ENCODE measurements at places on chromosomes 5 and 9.

DNA sequence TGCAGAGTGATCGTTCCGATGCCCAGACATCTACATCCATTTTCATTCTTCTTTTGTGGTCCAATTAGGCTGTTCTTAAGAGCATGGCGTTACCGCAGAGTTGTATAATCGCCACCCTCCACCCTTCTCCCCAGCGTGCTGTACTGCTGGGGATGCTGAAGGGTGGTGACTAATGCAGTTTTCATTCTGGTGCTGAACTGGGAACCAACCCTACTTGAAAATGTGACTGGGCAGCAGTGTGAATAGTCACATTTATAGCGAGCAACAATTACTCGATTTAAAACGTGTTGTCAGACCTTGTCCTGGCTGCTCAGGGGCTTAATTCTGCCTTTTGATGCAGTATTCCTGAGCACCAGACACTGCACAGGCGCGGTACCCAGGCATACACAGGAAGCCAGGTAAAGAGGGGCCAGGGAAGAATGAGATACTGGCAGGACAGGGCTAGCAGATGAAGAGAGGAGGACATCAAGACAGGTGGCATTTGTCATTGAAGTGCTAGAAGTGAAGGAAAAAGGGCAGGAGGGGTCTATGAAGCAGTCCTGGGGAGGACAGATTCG, 719 bp upstream of the ISCA1 start:
- DNase-seq: no peak

DNA sequence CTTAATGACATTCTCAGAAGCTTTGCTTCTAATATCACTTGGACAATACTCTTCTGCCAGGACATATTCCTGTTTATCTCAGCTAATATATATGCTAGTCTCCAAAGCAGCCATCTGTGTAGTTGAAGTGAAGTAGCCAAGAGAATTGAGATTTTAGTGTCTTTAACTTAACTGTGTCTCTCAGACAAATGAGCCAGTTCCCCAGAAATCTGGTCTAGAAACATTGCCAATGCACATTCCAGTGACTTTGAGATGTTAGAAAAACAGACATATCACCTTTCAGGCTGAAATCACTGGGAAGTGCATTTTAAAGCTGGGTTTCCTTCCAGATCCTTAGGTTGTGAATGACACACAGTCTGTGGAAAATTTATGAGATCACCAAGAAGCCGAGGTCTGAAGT, 114.6 kb downstream of the MTX3 start:
- DNase-seq: no peak

DNA sequence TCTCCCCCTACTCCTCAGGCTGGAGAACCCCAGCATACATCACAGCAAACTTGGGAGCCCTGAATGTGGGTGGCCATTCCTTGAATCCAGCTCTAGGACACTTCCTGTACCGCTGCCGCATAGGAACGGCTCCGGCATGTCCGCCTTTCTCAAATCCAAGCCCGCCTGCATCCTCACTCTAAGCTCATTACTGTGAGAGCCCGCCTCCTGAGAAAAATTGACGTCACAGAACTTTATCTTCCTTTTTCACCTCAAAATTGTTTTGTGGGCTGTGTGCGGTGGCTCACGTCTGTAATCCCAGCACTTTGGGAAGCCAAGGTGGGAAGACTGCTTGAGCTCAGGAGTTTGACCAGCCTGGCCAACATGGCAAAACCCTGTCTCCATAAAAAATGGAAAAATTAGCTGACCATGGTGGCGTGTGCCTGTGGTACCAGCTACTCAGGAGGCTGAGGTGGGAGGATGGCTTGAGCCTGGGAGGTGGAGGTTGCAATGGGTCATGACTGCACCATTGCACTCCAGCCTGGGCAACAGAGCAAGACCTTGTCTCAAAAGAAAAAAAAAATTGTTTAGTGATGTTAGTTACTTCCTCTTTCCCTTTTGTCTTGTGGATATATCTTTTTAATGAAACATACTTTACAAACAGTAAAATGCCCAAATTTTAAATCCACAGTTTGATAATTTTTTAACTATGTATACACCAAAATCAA, 22.8 kb downstream of the RNF44 start:
- no peak for DNase-seq

- peak; percentile 21 for DNase-seq
Observed at GRCh38 chr9:91164724-91165520, 196.8 kb downstream of the AUH start.

GRCh38 chr5:32170303-32171151, 3.6 kb downstream of the GOLPH3 start:
- DNase-seq: no peak

DNA sequence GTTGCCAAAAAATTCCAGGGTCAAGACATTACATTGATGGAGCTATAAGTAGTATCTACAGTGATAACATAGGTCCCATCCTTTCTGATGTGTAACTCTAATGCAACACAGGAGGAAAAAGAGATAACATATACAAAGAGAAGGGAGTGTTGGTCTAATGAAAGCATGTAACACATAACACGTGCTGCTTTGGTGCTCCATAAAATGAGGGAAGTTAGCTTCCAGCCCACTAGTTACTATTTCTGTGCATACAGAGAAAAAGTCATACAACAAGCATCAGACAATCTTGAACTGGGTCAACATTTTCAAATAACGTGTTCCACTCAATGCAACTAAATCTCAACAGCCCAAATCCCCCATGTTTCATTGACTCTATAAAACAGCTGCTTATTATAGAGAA, 11.7 kb downstream of the MLLT3 start:
- no peak for DNase-seq

DNA sequence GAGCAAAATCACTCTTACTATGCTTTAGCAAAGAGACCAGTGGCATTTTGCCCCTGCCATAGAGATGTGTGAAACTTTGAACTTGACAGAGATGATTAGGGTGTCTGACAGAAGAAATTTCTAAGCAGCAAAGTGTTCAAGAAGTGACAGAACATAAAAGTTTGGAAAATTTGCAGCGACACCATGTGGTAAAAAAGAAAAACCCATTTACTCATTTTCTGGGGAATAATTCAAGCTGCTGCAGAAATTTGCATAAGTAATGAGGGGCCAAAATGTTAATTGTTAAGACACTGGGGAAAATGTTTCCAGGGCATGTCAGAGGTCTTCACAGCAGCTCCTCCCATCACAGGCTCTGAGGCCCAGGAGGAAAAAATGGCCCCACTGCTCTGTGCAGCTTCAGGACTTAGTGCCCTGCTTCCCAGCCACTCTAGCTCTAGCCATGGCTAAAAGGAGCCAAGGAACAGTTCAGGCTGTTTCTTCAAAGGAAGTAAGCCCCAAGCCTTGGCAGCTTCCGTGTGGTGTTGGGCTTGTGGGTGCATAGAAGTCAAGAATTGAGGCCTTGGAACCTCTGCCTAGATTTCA, 6.1 kb upstream of the AP3B1 start:
- no peak for DNase-seq

- DNase-seq: no peak
Observed at GRCh38 chr5:111950660-111951059, 193.7 kb upstream of the NREP start.

- no peak for DNase-seq
Observed at GRCh38 chr5:113266913-113267227, 167.9 kb downstream of the TSSK1B start.

DNA sequence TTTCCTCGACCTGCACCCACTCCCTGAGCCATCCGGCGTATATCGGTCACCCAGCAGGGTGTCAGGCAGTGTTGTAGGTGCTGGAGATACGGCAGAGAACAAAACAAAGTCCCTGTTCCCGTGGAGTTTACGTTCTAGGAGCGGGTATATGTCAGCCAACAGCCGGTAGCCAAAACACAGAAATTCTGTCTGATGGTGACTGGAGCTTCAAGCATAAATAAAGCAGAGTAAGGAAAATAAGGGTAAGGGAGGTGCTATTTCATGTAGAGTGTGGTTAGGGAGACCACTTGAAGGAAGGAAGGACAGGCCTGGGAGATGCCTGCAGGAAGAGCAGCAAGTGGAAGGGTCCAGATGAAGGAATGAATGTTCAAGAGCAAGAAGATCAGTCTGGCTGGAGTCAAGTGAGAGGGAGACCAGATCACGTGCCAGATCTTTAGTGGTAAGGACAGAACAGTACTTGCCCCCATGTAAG, 783 bp upstream of the ZFR start:
- DNase-seq: no peak

DNA sequence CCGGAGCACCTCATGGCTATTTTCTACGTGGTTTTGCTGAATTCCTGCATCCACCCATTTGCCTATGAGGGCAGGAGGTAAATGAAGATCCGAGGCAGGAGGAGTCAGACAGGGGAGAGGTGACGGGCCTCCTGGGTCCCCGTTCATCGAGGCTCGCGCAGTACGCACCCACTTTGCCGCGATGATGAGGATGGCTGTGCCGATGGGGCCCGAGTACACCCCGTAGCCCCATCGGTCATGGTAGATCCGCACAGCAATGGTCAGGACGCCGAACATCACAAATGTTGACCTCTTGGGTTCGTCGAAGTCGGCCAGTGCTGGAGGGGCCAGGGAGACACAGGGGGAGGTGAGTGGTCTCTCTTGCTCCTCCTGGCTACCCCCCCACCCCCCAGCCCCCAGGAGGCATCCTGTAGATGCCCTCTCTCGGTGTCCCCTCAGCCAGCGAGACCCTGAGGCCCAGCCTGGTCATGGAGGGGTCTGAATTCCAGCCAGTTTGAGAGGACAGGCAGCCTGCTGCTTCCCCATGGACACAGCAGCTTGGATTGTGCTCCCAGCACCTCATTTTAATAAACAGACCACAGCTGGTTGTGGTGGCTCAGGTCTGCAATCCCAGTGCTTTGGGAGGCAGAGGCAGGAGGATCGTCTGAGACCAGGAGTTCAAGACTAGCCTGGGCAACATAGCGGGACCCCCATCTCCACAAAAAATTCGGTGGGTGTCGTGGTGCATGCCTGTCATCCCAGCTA, 5.9 kb downstream of the MYMK start:
- DNase-seq: no peak

- no peak for DNase-seq
Observed at GRCh38 chr9:130199605-130200004, 27.4 kb downstream of the NCS1 start.

DNA sequence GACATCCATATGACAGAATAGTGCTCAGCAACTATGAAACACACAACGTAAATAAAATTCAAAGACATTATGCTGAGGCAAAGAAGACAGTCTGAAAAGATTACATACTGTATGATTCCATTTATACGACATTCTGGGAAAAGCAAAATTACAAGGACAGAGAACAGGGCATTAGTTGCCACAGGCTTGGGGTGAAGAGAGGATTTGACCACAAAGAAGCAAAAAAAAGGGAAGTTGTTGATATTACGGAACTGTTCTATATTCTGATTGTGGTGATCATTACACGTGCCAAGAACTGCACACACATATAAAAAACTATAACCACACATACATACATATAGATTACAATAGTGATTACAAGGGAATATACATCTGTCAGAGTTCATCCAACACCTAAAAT, 24.1 kb downstream of the CDK5RAP2 start:
- DNase-seq: no peak

- no peak for DNase-seq
Observed at GRCh38 chr5:10420932-10421331, 20.7 kb upstream of the ROPN1L start.

DNA sequence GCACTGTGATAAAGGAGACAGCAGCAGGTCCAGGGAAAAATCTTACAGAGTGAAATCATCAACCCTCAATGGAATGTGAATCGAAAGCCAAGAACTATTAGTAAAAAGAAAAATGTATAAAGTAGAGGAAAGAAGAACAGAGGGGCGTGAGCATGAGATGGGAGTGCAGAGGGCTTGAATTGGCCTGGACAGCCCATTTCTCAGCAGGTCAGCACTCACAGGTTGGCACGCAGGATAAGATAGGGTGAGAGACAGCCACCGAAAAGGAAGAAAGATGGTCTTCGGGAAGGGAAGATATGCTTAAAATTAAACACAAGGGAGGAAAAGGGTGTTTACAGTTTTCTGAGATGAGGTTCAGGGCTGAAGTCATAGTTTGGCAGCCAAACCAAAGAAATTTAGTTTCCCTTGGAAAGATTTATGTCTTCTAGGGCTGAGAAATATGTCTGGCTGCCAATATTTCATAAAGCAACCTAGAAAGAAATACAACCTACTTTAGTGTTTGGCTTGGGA, 524.7 kb downstream of the SPATA31D1 start:
- DNase-seq: no peak

DNA sequence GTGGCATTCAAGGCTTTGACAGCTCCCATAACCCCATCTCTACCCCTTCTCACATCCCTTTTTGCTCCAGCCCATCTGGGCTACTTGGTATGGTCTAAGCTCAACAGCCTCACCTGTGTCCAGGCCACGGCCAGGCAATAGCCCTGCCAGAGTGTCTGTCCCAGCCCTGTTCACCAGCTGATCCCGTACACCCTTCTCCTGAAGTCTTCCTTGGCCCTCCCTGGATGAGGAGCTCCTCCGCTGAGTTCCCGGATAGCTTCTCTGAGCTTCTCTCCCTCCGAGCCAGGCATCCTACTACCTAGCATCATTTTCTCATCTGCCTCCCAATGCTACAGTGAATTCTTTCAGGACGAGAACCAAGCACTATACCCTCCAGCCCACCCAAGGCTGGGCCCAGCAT, 208.2 kb downstream of the DAB2IP start:
- DNase-seq: no peak

DNA sequence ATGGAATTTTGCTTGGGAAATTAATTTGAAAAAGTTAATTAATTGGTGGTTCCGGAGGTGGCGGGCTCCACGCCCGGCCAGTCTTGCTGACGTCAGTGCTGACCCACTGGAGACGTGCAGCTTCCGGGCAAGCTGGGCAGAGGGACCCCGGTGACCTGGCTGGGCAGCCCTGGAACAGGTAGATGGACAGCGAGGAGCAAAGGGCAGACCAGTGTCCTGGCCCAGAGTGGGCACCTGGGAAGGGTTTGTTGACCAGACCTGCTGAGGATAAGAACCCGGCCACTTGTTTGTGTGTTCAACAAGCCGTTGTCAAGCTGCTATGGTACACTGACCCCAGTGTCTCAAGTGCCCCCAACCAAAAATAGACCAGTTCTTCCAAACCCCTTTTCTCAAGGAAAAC, 17.5 kb downstream of the CXXC5 start:
- no peak for DNase-seq

DNA sequence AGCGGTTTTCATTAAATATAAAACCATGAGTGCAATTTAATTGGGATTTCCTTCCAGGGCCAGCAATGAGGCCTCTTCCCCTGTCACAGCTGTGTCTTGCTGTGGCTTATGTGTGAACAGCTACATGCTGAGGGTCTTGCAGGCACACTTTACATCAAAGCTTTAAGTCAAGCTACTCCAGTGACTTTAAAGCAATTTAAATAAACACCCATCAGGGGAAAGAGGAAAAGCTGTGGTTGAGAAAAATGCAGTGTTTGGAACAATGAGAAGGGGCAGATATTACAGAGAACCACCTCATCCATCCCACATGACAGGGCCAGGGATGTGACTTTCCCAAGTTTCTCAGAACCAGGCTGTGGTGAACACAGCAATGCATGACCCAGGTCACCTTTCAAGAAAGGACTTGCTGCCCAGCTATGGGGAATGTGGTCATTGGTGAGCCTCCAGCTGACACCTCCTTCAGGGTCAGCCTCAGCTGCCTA, 115.9 kb upstream of the LPAR1 start:
- DNase-seq: no peak

DNA sequence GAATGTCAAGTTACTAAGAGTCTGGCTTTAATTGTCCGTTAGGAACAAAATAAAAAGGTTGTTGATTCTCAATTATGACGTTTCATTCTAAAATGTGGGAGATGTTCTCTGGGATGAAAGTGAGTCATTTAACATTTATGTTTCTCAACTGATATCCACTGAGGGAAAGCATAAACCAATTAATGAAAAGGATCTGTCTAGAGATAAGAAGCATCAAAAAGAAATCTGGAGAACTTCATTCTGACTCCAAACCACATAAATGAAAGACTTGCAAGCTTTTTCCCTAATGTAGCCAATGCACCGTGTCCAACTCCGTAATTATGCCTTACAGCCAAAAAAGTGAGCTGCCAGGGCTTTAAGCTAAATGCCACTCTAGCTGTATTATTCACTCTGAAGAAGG, 654.2 kb downstream of the TLE1 start:
- DNase-seq: no peak
